Stimulated activated CD8-positive, alpha-beta memory T cell treated with anti-CD3 and anti-CD28 coated beads, Interleukin-15, amount 100 ng/mL, for 48 hours (primary cell): ENCODE measurements at places on chromosomes 16 and 17.

GRCh38 chr17:69424287-69425041, 10.0 kb downstream of the MAP2K6 start:
- DNase-seq: no peak

DNA sequence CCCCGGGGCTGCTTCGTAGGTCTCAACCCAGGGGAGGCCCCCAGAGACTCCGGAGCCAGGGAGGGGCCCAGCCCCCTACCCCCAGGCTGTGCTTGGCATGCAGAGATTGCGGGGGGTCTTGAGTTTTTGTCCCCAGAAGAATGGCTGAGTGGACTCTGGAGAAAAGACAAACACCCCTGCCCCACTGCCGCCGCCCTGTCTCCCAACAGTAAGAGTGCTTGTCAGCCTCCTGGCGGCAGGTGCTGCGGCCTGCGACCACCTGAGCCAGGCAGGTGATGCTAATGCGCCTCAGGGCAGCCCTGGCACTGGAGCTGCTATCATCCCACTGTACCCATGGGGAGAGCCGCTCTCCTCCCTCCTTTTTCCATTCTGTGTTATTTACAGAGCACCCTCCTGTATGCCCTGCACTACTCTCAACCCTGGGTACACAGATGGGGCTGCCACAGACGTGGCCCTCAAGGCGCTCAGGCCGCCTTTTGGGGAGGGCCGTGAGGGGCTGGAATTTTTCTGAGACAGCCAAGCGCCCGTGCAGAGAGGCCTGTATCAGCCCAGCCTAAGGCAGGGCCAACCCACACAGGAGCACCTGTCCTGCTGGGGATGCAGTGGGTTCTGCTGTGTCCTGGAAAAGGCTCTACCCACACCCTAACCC, 2.6 kb upstream of the IL17C start:
- DNase-seq: no peak

DNA sequence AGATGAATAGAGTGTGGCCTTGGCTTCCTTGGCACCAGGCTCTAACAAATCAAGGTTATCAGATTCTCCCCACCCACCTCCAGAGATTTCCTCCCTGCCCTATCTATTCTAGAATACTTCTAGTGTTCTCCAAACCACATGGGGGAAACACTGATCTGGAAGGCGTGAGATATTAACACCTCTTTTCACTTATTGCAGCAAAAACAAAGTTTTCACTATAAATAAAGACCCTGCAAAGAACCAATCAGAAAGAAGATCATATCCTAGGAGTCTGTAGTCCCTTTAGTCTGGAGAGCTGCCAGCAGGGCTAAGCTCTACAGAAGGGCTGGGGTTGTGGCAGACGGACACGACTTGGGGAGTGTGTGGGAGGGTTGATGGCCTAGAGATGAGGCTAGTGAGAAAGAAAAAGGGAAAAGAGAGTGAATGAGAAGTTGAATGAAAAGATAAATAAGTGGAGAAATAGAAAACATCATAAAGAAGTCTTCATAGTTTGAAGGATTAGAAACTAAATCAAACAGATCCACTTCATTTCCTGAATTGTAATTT, 8.6 kb upstream of the SKAP1 start:
- DNase-seq: no peak

DNA sequence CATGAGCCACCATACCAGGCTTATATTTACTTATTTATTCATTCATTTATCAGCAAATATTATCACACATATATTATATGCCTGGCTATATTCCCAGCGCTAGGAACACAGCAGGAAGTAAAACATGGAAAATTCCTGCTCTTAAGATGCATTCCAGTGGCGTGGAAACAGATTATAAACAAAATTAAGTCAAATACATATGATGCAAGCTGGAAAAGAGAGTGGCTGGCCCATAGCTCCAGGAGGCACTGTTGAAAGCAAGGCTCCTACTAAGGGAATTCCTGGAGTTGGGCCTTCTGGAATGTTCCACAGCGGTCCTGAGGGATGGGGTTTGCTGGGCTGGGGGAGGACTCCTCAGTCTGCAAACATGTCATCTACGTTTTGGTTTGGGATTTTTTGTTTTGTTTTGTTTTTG, 18.4 kb downstream of the ADCY9 start:
- no peak for DNase-seq

DNA sequence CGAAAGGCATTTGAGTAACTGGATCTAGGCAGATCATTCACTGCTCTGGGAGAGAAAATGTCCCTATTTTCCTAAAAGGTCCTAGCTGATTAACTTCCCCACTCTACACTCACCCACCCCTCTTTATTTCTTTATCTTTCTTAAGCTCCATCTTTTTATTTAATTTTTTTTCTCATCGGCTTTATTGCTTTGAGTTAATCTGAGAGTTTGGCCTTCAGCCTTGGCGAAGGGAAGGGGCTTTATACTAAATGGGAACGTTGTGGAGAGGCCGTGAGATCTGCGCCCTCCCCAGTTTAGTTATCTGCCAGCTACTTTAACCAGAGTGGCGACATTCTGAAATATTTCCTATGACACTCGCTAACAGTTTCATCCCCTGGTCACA, 882 bp upstream of the TOX3 start:
- DNase-seq: no peak
